Hypothalamus (tissue), 51 donors: ENCODE measurements at places on chromosomes 16 and 17.

- no peak for DNase-seq
Observed at GRCh38 chr16:47861999-47862398, 293.8 kb downstream of the ABCC12 start.

- DNase-seq = no peak
Observed at GRCh38 chr17:9195961-9196670, 174.8 kb downstream of the NTN1 start.

- no peak for DNase-seq
Observed at GRCh38 chr16:27316038-27316680, 2.4 kb downstream of the IL4R start.

DNA sequence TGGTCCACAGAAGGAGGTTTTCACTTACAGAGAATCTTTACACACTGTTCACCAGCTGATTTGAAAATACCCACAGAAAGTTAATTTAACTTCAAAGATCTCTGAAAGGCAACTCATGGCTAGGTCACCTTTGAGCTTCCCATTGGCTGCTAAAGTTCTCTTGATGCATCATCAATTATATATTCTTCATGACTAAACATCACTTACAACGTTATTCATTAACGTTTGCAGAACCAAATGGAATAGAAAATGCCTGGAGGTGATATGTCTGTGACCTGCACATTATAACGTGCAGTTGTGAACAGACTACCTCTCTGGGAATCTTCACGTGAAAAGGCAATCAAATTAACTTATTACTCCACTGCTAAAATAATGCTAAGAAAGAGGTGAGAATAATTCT, 238.5 kb downstream of the ZFHX3 start:
- no peak for DNase-seq

DNA sequence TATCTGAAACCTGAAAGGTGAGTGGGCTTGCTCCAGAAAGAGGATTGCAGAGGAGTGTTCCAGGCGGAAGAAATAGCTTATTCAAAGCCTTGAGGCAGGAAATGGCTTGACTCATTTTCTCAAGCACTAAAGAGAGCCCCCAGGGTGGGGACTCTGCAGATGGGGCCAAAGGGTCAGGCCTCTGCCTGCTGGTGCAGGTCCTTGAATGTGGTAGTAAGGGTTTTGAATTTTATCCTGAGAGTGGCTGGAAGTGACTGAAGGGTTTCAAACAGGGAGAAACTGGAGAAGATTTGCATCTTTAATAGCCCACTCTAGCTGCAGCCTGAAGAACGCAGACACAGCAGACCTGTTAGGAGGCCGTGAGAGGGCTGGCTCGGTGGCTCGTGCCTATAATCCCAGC, 144.4 kb downstream of the CCT6B start:
- DNase-seq = no peak

DNA sequence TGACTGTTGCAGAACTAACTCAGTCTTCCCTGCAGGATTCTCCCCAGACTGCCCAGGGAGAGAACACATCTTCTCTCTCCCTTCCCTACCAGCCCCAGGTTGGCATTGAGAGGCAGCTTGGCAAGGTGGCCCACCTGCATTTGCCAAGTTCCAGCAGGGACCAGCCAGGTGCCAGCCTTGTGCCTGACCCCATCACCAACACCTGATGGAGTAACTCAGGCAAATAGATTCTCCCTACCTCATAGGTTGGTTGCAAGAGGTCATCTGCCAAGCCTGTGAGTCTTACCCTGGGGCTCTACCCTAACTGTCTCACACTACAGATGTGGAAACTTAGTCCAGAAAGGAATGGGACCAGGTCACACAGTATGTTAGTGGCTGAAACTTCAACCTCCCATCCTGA, 20.4 kb downstream of the BEAN1 start:
- DNase-seq = no peak

GRCh38 chr17:13036751-13037150, 18.9 kb upstream of the ELAC2 start:
- DNase-seq = no peak

GRCh38 chr16:47905771-47906170, 250.0 kb downstream of the ABCC12 start:
- no peak for DNase-seq

DNA sequence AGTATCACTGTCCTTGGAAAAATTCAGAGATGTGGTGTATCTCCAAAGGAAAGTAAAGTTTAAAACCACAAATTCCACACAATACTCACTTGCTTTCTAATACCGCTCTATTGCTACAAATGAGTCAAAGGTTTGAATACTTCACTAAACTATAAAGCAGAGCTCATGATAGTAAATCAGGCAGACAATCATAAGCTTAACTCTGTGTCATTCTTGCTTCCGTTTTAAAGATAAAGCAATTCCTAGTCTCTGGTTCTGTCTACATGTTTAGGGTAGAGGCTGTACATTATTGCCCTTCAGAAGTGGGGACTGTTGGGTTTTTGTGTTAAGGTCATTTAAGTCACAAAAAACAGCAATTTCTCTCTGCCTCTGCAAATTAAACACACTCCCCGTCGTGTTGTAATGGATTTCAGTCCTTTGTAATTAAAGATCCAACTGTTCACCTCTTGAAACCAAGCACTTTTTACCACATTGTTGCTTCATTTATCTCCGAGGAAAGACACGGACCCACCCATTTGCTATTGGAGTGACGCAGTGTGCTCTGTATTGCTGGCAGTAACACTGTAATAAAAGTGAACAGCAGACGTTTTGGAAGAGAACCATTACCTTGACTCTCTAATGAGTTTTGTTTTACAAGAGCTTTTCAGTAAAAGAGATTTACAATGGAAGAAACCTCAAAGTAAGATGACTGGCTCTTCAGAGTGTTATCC, 83.1 kb upstream of the CNTNAP4 start:
- DNase-seq = no peak

DNA sequence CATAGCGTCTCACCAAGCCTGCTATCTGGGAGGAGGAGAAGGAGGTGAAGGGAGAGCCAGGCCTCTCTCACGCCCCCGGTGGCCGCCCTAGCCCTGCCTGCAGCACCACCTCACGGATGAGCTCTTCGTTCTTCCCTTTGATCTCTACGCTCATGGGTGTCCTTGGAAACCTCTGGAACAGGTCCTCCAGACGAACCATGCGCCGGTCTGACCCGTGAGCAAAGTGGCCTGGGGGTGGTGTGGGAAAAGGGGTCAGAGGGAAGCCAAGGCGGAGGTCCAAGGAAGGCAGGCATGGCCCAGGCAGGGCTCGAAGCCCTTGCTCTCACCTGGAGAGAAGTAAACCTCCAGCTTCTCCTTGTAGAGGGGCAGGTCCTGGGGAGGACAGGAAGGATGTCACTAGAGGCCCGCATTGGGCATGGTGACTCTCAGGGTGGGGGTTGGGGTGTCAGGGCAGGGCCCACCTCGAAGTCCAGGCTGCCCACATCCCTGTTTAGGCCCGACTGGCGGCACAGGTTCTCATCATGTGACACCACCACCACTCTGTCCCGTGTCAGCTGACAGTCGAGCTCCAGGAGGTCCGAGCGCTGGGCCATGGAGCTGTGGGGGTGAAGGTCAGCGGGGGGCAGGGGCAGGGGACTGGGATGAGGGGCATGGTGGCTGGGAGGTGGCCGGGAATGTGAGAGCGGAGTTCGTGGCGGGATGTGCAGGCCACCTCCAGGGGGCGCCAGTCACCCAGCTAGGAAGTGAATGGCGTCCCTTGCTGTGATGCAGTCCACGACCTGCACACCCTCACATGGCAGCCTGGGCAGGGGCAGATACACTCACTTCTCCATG, 923 bp downstream of the GDPD3 start:
- DNase-seq = no peak

DNA sequence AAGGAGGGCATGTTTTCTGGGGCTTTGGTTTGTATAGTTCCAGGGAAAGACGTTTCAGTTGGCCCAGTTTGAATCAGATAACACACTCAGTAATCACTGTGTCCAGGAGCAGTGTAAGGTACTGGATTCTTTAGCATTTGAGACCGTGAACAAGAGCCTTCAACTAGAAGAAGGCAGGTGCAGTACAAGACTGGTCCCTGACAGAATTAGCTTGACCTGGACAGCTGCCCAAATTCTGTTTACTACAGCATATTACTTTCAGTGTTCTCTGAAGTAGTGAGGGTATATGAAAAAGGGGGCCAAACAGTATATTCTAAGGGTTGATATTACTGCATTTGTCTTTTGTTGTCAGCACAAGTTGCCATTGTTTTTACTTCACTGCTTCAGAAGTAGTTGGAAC, 81.3 kb downstream of the COX10 start:
- no peak for DNase-seq

DNA sequence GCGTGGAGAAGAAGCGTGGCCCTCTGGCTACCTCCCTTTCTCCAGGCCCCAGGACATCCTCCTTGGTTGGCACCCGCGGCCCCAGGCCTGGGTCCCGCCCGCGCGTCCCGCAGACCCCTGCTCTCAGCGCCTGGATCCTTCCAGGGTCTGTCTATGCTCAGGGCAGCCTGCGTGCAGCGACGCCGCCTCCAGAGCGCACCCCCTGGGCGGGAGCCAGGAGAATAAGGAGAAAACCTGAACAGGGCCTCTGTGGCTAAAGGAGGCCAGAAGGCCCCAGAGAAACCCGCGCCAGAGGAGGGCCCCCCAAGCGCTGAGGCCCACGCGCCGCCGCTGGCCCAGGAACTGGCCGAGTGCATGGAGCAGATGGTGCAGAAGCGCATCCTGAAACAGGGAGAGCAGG, 40.4 kb upstream of the DNAJA2 start:
- DNase-seq = no peak

DNA sequence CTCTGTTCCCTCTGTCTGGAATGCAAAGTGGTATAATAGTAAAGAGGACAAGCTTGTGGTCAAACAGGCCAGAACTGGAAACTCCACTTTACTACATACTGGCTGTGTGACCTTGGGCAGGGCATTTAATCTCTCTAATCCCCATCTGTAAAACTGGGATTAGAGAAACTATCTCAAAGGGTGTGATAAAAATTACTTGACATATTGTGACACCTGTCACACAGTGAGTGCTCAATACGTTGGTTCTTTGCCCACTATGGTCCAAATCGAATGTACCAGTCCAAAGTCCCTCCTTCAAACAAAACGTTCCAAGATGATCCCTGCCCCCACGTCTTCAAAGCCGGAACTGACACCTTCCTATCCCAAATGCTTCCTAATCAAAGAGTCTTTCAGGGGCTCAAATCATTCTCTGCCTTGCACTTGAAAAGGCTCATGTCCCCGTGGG, 734 bp downstream of the PGAP3 start:
- no peak for DNase-seq

DNA sequence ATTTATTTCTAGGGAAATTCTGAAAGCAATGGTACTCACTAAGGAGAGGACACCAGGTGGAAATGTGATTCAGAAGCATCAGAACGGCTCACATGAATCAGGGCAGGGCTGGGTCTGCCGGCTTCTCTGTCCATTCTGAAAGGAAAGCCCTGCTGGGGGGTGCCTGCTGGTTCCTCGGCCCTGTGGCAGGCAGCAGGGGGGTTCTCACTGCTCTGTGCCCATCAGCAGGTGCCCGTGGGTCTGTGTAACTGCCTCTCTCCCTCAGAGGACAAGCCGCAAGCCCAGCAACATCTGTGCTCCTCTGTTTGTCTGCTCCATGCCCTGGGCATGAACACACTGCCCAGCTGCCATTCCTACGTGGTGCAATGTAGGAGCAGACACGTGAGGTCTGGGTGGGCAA, 74.9 kb upstream of the ZNF423 start:
- DNase-seq = no peak

GRCh38 chr17:34635876-34636275, 56.5 kb downstream of the TMEM132E start:
- no peak for DNase-seq

GRCh38 chr16:10683170-10683569, 11.6 kb downstream of the TEKT5 start:
- DNase-seq = no peak

DNA sequence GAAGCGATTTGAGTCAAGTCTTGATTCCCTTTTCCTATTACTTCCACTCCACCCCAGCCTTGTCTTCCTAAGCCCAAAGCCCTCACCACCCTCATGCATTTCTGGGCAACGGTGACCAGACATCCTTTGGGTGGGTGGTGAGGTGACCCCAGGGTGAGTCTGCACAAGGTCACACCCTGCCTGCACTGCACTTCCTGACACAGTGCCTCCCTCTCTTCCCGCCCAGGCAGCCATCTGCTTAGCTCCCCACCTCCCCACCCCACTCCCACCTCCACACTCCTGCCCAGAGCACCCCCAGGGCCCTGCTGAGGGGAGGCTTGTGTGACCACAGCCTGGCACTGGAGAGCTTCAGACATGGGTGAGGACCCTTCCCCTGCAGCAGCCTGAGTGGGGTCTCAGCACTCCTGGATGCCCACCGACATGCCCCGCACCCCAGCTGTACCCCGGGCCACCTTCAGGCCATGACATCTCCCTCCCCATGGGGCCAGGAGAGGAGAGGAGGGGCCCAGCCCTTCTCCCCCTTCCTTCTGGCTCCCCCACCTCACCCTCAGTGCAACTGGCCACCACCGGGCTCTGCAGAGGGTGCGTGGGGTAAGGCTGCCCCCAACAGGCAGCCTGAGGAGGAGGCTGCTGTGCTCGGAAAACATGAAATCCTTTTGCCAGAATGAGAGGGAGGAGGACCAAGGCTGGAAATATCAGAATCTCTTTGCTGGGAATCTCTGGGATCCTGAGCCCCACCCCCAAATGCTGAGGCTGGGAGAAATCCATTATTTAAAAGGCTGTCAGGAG, 68.6 kb downstream of the CCT6B start:
- no peak for DNase-seq

GRCh38 chr17:77875051-77875780, 83.3 kb upstream of the TNRC6C start:
- DNase-seq = no peak

DNA sequence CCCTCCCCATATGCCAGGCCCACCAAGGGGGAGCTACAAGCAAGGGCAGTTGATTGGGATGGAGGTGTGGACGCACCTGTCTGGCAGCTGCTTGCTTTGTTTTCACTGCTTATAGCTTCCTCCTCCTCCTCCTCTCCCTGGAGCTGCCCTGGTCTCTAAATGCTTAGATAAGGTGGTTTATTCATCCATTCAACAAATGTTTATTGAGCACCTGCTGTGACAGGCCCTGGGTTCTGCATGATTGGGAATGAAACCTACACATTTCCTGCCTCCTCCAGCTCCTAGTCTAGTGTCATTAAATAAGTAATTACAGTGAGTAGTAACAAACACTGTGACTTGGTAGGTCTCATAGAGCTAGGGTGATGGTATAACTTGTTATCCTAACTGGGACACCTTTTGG, 17.4 kb upstream of the MAP3K14 start:
- DNase-seq = no peak
